ENCODE measurements at places on chromosomes 3 and 15.

- no peak for ATAC-seq
Observed at GRCh38 chr3:184085389-184085852, 11.4 kb upstream of the HTR3E start.

GRCh38 chr15:79308874-79309273 lies 2.0 kb upstream of the TMED3 start:
- ATAC-seq, result no peak

- no peak for ATAC-seq
Observed at GRCh38 chr3:11898611-11899325, 52.1 kb upstream of the TAMM41 start.

- ATAC-seq, result peak; percentile 44
Observed at GRCh38 chr3:126522363-126522788, 1.6 kb upstream of the CHST13 start.

- ATAC-seq, result peak; percentile 94
Observed at GRCh38 chr3:42032693-42033349, 58.3 kb upstream of the TRAK1 start.
